Natural killer cell treated with Interleukin-12 subunit alpha and Interleukin-12 subunit beta and Interleukin-15 and Interleukin-18, amount 100 ng/mL, for 72 hours (primary cell): ENCODE measurements at places on chromosomes 11 and 22.

- DNase-seq, result no peak
Observed at GRCh38 chr11:15507592-15507991, 392.9 kb downstream of the INSC start.

- no peak for DNase-seq
Observed at GRCh38 chr11:122183933-122184332, 67.9 kb upstream of the BLID start.

DNA sequence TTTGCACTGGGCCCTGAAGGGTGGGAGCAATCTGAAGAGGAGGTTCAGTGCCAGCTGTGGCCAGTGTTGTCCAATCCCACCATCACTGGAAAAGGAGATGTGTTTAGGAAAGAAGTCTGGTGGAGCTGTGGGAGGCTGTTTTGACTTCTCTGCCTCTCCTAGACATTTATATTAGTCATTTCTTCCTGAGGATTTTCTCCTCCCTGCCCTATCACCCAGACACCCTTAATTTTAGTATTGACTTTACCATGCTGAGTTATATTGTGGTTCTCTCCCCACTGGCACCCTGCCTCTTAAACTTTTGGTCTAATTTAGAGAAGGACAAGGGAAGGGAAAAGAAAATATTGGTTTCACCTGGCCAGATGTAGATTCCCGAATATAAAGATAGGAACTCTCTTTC, 159.1 kb downstream of the WNT11 start:
- DNase-seq, result no peak

GRCh38 chr22:28773461-28773867, 969 bp downstream of the CCDC117 start:
- no peak for DNase-seq

- DNase-seq, result no peak
Observed at GRCh38 chr22:36548606-36549005, 19.6 kb upstream of the EIF3D start.

DNA sequence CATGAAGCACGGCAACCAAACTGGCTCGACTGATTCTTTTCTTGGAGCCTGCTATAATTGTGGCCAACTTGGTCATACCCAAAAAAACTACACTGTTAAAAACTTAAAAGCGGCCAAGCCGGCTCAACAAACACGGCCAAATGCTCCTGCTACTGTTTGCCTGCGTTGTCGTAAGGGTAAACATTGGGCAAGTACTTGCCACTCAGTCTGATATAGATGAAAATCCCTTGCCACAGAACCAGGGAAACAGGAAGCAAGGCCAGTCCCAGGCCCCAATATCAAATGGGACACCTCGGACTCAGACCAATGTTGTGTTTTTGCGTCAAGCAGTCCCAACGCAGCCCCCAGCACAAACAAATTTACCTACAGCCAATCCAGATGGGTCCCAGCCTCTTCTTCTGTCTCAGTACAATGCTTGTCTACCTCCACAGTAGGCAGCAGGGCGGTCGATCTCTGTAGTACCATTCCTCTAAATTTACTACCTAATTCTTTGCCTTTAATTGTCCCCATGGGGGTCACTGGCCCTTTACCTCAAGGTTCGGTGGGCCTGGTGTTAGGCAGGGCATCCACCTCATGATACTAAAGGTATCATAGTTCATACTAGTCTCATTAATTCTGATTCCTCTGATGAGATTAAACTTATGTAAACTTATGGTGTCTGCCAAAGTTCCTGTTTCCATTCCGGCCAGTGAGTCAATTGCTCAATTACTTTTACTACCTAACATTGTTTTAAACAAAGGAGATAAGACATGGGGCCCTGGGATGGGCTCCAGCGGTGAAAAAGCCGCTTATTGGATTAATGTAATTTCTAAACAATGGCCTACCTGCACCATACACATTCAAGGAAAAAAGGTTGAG, 3.7 kb upstream of the COMT start:
- DNase-seq, result no peak

DNA sequence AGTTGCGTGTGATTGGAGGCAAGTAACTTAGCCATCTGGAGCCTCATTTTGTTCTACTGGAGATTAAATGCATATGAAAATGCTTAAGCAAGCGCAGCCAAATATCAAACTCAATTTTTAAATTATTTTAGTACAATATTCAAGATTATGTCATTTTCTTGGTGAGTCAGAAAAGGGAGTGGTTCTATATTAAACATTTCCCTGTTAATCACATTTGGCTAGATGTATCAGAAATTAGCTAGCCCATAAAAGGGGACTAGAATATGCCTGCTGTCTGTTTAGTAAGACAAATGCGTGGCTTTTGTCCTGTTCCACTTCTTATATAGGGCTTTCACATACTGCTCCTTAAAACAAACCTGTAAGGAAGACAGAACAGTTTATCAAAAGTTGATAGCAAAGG, 35.0 kb upstream of the BMAL1 start:
- no peak for DNase-seq

GRCh38 chr11:90884181-90884580, 661.3 kb upstream of the CHORDC1 start:
- DNase-seq, result no peak

DNA sequence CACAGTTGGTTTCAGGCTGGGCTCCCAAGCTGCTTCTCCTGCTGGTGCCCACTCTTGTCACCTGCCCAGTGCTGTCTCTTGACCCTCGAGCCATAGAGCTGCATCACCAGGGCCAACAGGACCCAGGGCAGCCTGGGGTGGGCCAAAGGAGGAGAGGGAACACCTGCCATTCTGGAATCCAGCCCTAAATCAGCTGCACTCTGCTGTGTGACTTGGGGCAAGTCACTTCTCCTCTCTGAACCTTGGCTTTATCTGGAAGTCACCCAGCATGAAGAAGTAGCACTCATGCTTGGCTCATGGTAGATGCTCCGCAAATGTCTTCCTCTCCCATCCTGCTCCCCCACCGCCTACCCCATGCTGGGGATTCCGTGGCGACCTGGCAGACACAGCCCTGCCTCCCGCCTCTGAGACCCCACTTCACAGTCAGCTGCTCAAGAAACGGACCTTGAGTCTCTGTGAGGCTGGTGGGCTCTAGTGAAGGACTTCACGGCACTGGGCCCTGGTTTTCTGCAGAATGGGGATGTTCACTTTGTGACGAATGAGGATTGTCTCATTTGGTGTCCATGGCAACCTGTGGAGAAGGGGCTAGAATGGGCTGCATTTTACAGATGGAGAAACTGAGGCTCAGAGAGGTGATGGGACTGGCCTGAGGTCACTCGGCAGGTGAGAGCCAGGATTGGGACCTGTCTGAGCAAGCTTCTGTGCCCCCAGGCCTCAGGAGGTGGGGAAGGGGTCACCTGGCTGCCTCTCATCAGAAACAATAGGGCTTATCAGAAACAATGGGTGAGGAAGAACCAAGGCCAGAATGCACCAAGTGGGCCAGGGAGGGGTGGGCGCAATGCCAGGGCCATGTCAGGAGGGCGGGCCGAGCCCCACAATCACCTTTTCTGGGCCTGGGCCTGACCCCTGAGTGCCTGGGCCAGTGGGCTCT, 12.4 kb downstream of the EMID1 start:
- no peak for DNase-seq

- no peak for DNase-seq
Observed at GRCh38 chr22:28841111-28841510, 40.7 kb upstream of the XBP1 start.

DNA sequence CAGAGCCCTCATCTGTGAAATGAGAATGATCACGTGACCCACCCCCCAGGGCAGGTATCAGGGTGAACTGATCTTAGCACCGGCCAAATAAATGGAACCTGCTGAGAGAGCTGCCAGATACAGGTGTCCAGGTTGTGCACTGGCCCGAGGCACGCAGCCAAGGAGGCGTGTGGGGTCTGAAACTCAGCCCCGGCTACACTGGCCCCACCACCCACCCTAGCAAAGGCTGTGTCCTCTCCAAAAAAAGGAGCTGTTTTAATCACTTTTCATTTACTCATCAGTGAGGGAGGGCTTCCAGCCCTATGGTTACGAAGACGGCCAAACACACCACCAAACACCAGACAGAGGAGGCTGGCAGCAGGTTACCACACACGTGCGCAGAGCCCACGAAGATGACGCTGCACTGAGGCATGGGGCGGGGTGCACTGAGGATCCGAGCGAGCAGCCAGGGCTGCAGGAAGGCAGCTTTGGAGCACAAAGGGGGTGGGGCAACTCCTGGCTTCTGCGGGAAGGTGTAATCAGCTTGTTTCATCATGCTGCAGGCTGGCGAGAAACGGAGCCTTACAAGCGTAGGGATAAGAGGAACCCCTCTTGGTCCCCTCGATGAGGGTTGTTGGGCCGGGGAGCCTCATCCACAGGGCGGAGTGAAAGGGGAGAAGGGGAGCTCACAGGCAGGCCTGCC, 19.5 kb upstream of the SLC22A12 start:
- DNase-seq, result no peak

- no peak for DNase-seq
Observed at GRCh38 chr11:120579611-120580031, 68.1 kb downstream of the GRIK4 start.

- DNase-seq, result no peak
Observed at GRCh38 chr11:112307616-112308015, 47.0 kb upstream of the PLET1 start.

GRCh38 chr11:94171693-94172440, 43.2 kb downstream of the PANX1 start:
- DNase-seq, result no peak

DNA sequence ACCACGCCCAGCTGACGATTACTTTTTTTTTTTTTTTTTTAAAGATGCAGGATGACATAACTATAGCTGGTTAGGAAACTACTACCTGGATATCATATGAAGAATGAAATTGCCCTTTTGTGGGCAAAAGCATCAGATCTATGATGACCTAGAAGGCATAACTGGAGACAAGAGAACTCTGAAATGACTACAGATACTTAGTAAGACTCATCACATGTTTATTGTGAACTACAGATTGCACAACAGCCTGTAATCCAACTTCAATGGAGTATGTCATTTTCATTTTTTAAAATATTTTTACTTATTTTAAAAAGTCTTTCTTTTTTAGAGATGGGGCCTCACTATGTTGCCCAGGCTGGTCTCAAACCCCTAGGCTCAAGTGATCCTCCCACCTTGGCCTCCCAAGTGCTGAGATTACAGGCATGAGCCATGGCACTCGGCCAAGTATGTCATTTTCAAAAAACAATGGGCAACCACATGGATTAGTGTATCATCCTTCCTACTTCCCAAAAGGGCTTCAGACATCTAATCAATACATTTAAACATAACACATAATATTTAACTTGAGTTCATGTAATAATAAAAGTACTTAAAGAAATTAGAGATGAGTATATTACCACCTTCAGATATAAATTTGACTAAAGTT, 3.3 kb downstream of the MTMR2 start:
- DNase-seq, result no peak

DNA sequence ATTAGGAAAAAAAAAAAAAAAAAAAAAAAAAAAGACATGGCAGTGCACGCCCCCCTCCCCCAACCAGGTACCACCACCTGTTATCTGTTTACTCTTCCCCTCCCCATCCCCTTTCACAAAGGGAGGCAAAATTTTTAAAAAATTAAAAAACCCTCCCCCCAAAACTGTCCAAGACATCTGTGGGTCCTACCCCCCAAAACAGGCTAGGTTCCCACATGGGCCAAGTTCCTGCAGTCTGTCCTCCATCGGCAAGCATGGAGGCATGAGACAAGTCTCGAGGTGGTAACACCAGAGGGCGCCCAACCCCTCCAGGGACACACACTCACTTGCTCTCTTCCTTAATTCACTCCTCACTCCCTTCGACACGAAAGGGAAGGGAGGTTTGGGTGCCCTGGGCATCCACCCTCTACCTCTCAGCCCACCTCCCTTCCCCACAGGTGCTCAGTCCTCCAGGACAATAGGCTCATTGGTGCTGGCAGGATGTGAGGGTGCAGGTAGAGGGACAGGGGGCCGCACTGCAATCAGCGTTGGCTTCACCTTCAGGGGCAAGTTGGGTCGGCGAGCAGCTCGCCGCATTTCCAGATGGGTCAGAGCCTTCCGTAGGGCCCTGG, 2.2 kb upstream of the TUT1 start:
- DNase-seq, result peak; percentile 73

DNA sequence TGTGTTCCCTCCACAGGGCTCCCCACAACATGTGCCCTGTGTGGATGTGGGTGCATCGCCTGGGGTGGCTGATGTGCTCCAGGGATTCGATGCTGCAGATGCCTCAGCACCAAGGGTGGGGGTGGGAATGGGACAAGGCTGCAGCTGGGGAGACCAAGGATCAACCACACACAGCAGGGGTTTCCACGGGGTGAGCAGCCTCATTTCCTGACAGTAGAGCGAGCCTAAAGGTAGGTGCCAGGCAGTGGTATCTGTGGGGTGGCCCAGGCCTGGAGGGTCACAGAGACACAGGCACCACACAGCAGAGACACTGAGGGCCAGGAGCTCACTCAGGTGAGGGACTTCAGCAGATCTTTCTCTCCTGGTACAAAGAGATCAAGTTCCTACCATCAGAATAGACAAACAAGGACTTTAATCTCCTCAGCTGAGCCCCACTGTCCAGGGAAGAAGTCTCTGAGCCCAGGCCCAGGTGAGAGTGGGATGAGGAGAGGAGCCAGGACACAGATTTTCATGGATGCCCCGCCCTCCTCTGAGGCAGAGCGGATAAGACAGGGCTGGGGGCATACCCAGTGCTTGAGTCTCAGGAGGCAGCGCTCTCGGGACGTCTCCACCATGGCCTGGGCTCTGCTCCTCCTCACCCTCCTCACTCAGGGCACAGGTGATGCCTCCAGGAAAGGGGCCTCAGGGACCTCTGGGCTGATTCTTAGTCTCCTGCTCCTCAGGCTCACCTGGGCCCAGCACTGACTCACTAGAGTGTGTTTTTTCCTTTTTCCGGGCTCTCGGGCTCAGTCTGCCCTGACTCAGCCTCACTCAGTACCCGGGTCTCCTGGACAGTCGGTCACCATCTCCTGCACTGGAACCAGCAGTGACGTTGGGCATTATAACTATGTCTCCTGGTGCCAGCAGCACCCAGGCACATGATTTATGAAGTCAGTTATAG, 19.7 kb downstream of the GGTLC2 start:
- no peak for DNase-seq

DNA sequence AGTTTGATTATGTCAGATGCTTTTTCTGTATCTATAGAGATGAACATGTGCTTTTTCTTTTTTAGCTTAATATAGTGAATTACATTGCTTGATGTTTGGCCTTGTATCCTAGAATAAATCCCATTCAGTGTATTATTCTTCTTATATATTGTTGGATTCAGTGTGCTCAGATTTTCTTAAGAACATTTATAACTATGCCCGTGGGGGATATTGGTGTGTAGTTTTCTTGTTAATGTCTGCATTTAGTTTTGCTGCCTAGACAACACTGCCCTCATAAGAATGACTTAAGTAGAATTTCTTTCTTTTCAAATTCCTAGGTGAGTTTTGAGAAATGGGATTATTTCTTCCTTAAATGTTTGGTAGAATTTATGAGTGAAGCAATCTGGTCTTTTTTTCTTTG, 98.5 kb downstream of the TMEM135 start:
- DNase-seq, result no peak

GRCh38 chr11:91396236-91397133, 828.1 kb upstream of the FAT3 start:
- no peak for DNase-seq
